ENCODE measurements at places on chromosomes 7 and 10.

DNA sequence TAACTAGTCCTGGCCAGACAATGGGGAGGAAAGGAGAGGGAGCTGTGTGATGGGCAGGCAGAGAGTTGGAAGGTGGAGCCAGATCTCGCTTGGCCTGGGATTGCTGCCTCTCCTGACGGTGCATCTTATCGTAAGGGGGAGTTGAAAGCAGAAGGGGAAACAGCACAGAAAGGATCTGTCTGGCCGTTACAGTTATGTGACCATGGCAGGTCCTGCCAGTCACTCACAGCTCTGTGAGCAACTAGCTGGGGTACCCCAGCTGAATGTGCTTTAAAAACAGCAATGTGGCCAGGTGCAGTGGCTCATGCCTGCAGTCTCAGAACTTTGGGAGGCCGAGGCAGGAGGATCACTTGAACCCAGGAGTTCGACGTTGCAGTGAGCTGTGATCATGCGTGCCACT, 8.1 kb downstream of the BLVRA start:
- DNase-seq, result no peak

DNA sequence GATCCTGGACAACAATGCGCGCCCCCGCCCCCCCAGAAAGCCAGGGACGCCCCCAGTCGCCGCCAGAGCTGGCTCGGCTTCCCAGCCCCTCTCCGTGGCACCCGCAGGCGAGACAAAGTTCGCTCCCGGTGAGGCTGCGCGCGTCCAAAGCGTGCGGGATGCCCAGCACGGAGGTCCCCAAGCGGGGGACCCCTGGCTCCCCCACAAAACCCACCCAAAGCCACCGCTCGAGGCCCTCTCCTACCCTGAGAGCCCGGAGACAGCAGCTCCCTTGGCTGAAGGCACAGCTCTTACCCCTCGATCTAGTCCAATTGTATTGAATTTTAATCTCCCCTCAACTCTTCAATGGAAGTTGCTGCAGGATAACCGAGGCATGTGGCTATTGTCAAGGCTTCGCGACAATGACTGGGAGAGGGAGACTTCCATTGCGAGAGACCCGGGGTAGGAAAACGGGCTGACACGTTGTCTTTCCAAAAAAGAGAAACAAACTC, 305.3 kb downstream of the PRPF18 start:
- DNase-seq, result no peak

DNA sequence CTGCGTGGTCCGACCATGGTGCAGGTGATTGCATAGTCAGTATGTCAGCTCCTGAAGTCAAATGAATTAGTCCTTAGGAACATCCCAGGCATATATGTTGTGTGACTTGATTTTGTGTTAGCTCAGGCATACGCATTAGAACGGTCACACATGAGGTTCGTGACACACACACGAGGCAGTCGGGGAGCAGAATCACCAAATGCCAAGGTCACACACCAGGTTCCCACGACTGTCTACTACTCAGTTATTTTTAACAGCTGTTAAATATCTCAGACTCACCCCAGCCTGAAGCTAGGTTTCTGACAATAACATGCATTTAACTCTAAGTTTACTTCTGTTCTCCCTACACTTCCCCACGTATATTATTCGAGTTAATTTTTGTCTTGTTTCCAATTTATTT, 54.8 kb downstream of the DYNC2I1 start:
- no peak for DNase-seq

DNA sequence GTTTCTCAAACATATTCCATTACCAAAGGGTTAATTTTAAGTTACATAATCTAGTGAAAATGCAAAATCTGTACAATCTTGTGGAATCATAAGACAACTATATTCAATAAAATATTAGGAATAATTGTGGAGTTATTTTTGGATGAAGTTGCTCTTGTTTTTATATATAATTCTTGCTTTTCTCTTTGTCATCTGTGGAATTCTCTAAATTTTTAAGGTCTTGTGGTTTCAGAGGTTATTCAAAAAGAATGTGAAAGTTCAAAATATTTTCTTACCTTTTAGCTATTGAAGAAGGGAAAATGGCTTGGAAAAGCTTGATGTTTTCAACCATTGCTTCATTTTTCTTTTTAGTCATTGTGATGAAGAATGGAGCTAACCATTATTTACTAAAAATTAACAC, 552.1 kb downstream of the TFEC start:
- DNase-seq, result no peak

GRCh38 chr7:22894546-22894945, 71.9 kb upstream of the TOMM7 start:
- DNase-seq, result no peak

- no peak for DNase-seq
Measured at GRCh38 chr7:43754596-43754995, 3.9 kb upstream of the BLVRA start.

DNA sequence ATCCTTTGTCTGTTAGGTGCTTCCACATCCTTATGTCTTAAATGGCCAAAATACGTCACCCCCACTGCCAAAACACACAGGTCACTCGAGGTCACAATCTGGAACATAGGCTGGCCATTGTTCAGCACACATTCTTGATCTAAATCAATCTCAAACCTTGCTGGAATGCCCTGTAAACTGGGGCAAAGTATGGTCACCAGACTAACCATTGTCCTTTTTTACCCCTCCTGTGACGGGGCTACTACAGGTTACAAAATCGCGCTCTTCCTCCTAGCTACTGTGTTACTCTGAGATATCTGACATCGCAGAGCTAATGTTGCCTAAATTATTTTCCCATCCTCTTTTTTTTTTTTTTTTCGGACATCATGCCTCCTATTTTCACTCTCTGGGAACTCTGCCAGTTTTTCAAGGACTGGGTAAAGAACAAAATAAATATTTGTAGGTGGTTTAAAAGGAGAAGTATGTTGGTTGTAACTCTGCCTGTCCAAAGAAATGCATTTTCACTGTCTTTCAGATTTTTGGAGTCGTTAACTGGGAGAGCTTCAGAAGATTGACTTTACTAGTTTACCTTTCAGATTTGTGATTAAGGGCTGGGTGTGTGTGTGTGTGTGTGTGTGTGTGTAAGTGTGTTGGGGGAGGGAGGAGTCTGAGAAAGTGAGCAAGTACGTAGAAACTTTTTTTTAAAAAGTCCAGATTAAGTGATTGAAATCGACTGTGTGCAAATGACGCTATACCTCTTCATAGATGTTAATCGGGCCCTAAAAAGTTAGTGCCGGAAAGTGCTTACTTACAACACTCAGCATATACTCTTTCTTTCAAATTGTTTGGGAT, 942 bp upstream of the KIAA1217 start:
- no peak for DNase-seq

DNA sequence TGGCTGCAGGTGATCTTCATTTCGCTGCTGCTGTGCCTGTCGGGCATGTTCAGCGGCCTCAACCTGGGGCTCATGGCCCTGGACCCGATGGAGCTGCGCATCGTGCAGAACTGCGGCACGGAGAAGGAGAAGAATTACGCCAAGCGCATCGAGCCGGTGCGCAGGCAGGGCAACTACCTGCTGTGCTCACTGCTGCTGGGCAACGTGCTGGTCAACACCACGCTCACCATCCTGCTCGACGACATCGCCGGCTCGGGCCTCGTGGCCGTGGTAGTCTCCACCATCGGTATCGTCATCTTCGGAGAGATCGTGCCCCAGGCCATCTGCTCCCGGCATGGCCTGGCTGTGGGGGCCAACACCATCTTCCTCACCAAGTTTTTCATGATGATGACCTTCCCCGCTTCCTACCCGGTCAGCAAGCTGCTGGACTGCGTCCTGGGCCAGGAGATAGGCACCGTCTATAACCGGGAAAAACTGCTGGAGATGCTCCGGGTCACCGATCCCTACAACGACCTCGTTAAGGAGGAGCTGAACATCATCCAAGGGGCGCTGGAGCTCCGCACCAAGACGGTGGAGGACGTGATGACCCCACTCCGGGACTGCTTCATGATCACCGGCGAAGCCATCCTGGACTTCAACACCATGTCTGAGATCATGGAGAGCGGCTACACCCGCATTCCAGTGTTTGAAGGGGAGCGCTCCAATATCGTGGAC, 1.3 kb downstream of the CNNM2 start:
- no peak for DNase-seq

- no peak for DNase-seq
Measured at GRCh38 chr7:3197567-3198213, 103.4 kb upstream of the SDK1 start.

- no peak for DNase-seq
Measured at GRCh38 chr10:77899080-77899477, 27.5 kb downstream of the DLG5 start.

DNA sequence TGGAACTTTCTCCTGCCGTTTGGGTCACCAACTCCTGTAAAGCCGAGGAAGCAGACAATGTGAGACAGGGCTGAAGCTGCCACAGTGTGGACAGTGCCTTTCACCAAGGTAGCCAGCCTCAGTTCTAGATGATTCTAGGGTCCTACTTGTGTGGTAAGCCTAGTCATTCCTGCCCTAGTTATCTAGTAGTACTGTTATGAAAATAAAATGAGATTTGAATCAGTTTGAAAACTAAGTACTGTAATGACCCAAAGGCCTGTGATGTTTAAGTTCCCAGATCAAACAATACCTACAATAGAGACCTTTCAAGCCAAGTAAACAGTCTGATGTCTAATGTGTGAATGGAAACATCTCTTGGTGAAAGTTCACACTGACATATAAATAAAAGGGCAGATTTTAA, 37.1 kb downstream of the POLL start:
- no peak for DNase-seq

DNA sequence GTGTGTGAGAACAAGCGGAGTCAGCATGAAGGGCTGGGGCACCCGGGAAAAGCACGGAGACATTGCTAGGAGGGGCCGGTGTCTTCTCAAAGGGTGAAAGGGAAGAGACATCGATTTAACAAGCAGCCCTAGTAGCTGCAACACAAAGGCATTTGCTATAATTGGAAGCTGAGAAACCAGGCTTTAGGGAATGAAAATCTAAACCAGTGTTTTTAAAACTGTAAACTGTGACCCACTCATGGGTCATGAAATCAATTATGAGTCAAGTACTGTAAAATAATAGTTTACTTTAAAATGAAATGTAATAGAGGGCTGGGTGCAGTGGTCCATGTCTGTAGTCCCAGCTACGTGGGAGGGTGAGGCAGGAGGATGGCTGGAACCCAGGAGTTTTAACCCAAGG, 128.7 kb upstream of the RHEB start:
- DNase-seq, result no peak

- no peak for DNase-seq
Measured at GRCh38 chr10:112848228-112848627, 101.8 kb upstream of the TCF7L2 start.

DNA sequence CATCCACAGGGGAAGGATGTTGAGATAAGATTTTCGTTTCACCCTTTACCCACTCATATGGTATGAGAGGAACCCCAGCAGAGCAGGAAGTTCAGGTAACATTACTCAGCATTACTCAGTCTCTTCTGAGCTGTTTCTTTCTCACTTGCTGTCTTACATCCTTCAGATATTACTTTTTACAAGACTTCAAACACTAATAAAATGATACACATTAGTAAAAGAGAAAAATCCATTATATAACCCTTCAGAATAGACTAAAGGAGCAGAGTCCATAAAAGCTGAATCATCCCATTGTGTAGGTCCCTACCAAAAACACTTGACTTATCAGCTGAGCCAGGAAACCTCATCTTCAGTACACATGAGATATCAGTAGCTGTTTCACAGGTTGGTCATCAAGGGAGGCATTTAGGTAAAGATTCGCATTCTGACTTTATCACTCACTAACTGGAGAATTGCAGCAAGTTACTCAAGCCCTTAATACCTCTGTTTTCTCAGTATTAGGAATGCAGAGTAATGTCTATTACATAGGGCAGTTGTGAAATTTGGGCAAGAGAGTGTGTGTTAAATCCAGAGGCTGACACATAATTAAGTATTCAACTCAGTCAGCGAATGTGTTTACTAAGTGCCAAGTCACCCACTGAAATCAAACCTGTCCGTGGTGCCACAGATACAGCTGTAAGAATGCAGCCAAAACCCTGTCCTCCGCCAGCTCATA, 44.7 kb downstream of the KLF6 start:
- no peak for DNase-seq

GRCh38 chr7:117386110-117386706, 41.1 kb downstream of the ASZ1 start:
- DNase-seq, result no peak

Data from Jurkat, Clone E6-1 (cell line).